ENCODE measurements at places on chromosomes 6 and 20.

GRCh38 chr20:8476021-8476420 is 344.0 kb downstream of the PLCB1 start:
- no peak for DNase-seq

- DNase-seq, result no peak
Observed at GRCh38 chr6:137353346-137353745, 134.2 kb upstream of the IFNGR1 start.

DNA sequence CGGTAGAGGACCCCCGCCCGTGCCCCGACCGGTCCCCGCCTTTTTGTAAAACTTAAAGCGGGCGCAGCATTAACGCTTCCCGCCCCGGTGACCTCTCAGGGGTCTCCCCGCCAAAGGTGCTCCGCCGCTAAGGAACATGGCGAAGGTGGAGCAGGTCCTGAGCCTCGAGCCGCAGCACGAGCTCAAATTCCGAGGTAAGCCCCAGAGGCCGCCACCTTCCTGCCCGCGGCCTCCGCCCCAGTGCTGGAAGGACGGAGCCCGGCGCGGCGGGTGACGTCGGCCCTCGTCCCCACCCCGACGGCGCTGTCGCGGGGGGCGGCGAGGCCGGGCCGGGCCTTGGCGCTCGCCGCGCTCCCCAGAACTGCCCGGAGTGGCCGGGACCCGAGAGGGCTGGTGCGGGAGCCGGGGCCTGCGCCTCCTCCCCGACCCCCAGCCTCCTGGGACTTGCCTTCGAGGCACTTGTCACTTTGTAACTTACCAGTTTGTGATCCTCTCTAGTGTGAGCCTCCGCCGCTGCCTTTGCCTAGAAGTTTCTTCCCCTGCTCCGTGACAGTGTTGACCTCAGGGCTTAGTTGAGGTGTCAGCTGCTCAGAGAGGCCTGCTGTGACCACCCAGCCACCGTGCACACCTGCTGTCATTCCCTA is 417 bp downstream of the VAPB start:
- DNase-seq, result no peak

GRCh38 chr20:14336686-14337085 is 726 bp downstream of the FLRT3 start:
- DNase-seq, result no peak

- DNase-seq, result no peak
Observed at GRCh38 chr20:823574-823902, 10.0 kb upstream of the FAM110A start.

- DNase-seq, result no peak
Observed at GRCh38 chr6:105429676-105430075, 26.8 kb upstream of the PREP start.

Measured in memory B cell (primary cell).